Activated CD4-positive, alpha-beta T cell treated with anti-CD3 and anti-CD28 coated beads, Interleukin-2, amount 10 ng/mL, durations not matched to agents 7 days and 5 days (primary cell): ENCODE measurements at places on chromosomes 3 and 15. TPM values are rescaled to one million over a fixed set of nuclear protein-coding genes. Genes with fewer than 3 reads are reported as not detected.

DNA sequence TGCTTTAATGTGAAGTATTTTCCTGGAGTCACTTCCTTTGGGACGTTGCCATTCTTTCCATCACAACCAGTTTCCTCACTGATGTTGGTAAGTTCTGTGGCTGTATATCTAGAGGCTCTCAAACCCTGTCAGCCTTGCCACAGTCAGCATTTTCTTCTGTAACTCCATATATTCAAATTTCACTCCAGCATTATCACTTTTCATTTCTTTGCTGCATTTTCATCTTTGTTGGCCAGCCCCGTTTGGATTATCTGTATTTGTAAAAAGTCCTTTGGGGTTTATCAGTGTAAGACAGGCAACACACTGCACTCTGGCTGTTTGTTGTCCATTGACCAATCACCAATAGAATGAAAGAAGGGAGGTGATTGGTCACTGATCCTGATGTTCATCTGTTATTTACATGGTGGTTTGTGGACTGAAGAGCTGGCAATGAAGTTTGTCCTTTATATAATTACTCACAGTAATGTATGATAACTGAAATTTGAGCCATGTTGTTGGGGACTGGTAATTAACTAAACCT is 20.3 kb downstream of the GMPS start:
- no peak for DNase-seq

GRCh38 chr3:49807431-49808114 is 4.5 kb downstream of the INKA1 start:
- no peak for DNase-seq

DNA sequence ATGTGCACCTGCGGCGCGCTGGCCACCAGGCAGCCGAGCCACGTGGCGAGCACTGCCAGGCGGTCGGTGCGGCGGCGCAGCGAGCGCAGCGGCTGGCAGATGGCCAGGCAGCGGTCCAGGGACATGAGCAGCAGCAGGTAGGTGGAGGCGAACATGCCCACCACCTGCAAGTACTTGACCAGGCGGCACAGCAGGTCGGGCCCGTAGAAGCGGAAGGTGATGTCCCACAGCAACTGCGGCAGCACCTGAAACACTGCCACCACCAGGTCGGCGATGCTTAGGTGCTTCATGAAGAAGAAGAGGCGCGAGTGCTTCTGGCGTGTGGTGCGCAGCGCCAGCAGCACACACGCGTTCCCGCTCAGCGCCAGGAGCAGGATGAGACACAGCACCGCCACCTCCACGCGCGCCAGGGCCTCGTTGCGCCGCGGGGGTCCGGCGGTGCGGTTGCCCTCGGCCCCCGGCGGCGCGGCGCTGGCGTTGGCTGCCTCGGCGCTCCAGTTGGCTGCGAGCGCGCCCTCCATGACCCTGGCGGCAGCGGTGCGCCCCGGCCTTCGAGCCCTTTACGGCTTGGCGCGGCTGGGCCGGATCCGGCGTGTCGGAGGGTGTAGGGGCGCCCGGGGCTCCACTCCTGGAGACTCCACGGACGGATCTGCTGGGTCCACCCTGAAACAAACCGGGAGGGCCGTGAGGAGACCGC is 1.6 kb downstream of the OXTR start:
- DNase-seq: peak; percentile 31

- no peak for DNase-seq
Observed at GRCh38 chr3:160675566-160676124, 1.3 kb upstream of the ARL14 start.

Gene FANCD2OS
- not detected for total RNA-seq

DNA sequence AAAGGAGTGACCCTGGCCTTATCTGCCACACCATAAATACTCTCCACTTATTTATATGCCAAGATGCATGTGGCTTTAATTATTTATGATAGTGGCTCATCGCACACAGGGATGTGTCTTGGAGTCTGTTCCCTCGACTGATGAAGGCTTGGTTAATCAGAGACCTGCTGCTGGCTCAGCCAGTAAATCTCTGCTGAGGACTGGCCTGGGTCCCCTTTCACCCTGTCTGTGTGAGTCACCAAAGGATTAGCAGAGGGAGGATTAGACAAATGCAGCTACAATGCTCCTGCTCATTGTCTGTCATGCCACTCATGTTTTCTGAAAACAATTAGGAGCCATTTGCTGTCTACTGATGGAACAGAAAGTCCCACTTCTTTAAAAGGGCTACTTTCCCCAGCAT is 226.8 kb downstream of the NTRK3 start:
- no peak for DNase-seq

DNA sequence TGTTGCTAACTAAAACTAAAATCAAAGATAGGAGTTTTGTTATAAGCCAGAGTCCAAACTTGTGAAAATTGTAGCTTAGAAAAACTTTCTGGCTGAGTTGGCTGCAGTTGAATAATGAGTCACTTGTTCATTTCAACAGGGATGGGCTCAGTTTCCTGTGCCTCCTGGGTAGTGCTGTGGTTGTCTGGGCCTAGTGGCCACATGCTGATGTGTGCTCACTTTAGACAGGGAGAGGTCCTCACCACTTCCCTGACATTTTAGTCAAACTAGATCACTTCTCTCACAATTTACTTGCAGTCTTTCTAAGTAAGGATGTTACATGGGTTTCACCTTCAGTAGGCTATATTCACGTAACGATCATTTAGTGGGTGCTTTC is 6.3 kb upstream of the UBE2Q2 start:
- DNase-seq: peak; percentile 64

- DNase-seq: no peak
Observed at GRCh38 chr3:193387596-193387995, 9.0 kb upstream of the ATP13A5 start.

DNA sequence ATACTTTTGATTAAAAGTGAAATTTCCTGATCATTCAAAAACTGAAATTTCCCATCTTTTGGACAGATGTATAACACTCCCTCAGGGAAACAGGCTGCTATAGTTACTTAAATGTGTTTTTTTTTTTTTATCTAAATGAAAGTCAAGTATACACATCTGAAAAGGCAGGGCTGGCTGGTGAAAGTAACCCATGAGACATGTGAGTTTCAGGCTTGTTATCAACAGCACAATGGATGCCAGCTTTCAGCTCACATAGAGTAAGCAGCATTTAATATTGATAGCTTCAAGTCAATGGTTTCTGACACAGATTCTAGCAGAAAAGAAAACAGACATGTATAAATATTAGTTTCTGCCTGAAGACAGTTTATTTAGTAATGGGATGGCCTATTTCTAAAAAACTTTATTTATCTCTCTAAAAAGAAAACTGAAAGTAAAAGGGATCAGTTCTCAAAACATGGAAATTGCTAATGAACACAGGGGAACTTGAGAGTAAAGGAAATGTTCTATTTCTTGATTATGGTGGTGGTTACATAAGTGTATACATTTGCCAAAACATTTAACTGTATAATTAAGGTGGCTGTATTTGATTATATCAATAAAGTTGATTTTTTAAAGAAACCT is 89.7 kb upstream of the CMC1 start:
- DNase-seq: peak; percentile 7

- no peak for DNase-seq
Observed at GRCh38 chr3:171799501-171799900, 10.8 kb downstream of the PLD1 start.

GRCh38 chr3:55719006-55719405 is 231.9 kb upstream of the WNT5A start:
- DNase-seq: no peak

Gene CCNB2
- 107 TPM for total RNA-seq

DNA sequence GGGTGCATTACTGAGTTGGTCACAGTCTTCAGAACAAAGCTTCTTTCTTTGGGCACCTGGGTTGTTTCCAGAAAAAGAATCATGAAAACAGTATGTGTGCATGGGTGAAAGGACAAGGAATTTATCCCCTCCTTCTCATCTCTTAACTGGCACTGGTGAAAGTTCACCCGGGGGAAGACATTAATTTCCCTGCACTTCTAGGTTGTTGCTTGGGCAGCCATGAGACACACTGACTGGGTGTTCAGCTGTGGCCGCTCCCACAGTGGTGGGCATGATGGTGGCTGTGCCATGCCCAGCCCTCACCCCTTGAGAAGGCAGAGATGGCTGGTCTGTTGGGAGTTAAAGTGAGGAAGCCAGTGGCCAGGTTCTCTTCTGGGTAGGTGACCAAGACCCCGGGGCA is 16.6 kb upstream of the KY start:
- no peak for DNase-seq

Gene TF
- total RNA-seq: 0.45 TPM

DNA sequence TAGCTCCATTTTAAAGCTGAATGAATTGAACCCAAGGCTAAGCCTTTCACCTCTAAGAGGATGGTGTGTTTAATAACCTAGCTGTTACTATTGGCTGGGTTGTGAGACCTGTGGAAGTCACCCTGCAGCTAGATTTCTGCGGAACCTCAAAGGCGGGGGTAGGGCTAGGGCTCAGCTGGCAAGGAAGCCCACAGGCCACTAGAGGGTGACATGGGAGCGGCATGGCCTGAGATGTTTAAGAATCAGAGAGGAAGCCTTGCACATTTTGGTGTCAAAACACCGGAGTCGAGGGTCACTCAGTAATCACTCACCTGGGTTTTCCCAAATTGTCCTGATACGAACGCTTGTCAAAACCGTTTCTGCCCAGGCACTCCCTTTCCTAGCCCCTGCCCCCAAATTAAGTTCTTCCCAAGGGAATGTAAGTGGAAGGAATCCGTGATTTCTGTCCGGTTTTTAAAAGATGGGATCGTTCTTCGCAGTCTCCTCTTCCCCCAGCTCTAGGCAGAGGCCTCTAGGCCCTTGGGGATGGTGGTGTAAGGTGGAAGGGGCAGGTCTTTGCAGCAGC is 3.8 kb upstream of the ACAD9 start:
- DNase-seq: peak; percentile 78

DNA sequence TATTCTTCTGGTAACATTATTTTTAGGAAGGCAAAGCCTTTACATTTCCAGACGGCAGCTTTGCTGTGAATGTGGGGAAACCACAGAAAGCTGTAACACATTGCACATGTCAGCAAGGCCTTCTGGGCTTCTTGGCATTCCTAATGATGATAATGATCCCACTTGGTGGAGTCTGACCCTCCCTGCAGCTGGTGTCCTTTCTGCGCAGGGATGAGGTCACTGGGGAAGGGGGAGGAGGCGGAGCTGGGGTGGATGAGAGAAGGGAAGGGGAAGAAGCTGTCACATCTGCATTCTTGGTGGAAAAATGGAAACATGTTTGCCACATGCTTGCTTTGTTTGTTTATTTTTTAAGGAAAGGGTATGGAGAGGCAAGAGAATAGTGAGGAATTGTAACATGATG is 68.6 kb downstream of the FILIP1L start:
- no peak for DNase-seq

Gene TRPM1
- total RNA-seq: not detected

DNA sequence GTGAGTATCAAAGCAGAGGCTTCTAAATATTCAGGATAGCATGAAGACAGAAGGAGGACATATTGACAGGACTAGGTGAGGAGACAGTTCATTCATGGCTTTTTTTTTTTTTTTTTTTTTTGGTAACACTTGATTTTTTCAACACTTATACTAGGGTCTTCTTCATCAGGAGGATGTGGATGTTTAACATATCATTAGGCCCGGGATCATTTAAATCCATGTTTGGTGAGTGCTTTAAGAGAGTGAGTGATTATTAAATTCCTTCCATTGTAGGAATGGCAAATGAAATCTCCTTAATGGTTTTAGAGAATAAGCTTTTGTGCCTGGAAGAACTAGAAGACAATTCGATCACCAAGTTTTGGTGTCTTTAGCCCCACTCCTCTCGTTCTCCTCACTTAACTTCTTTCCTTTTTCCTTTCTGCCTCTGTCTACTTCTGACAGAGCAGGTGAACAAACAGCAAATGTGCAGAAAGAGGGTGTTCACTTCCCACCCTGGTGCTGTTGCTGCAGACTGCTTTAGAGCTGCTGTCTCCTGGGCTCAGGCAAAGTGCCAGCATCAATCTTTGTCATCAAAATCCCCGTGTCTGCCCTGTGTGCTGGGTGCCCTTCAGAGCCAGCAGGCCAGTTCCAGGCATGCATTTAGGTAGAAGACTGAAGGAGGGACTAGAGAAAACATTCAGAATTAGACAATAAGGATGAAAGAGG is 35.6 kb upstream of the RAB11A start:
- DNase-seq: no peak

Gene ZPLD1
- not detected for total RNA-seq

Gene DUOXA2
- not detected for total RNA-seq

- DNase-seq: no peak
Observed at GRCh38 chr15:92819278-92820235, 80.6 kb upstream of the CHD2 start.

DNA sequence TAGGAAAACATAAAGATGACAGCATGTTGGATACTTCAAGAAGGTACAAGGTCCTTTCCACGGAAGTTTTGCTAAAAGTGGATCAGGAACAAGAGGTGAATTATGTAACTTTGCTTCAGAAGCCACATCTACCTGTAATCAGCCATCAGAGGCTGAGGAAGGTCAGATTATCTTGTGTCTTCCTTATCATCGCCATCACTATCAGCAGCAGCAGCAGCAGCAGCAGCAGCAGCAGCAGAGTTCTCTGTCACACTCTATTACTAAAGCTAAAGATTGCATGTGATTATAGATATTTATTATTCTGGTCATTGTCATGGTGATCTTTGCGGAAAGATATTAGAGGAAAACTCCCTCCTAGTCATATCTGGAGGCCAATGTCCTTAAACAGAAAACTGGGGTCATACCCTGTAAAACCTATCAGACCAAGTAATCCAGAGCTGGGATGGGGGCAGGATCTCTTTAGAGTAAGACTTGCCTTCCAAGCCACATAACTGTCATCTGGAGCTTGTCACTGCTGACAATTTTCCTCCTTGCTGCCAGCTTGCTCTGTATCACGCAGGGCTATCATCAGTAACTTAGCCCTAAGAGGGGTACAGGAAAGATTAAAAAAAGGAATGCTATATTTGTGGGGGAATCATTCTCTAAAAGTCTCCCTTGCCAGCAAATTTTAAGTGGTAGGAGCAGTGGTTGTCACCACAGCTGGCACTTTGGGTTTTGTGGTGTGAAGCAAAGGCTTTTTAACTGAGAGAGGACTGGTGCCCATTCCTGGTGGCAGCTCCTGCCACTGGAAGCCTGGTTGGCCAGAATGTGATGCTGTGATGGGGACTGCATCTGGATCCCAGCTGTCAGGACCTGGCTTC is 130.9 kb upstream of the RASGRP1 start:
- DNase-seq: no peak

GRCh38 chr3:5766848-5767247 is 579.3 kb downstream of the EDEM1 start:
- no peak for DNase-seq

Gene IQCF5
- total RNA-seq: not detected

DNA sequence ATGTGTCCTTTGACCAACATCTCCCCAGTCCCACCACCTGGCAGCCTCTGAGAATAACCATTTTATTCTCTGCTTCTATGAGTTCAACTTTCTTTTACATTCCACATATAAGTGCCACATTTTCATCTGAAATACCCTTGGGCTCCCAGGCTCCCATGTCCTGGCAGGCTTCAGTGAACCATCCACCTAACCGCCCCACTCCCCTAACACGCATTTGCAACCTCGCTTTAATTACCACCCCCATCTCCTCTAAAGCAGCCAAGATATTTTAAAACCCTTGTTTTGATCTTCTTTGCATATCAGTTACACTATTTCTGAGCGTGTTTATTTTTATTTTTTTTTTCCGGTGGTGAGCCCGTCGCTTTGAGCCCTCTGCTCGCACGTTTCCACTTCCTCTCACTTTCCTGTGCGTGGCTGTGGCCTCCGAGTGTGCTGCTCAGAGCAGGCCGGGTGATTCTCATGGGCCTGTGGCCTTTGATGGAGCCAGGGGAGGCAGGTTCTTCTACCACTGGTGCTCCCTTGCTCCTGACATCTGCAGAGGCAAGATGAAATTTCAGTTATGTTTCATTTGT is 195.4 kb upstream of the LPP start:
- DNase-seq: peak; percentile 76

- DNase-seq: no peak
Observed at GRCh38 chr3:107685383-107685782, 162.6 kb downstream of the BBX start.

Gene TGM5
- not detected for total RNA-seq

- no peak for DNase-seq
Observed at GRCh38 chr15:81809543-81809942, 236.3 kb downstream of the MEX3B start.
